Midbrain (tissue), 1 donor: ENCODE measurements at places on chromosomes 3 and 15.

DNA sequence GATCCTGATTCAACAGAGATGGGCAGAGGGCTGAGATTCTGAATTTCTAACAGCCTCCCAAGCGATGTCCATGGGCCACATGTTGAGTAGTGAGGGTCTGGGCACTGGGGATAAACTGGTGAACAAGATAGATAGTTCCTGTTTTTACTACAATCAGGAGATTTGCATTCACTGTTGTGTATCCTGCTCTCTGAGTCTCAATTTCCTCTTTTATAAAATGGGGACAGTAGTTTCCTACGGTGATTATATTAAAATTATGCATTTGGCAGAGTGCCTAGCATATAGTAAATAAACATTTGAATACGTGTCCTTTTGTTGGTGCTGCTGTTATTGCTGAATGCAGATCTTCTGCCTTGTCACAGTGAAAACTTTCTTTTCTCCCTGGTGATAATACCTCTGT, 102.5 kb downstream of the MYH15 start:
- no peak for DNase-seq

DNA sequence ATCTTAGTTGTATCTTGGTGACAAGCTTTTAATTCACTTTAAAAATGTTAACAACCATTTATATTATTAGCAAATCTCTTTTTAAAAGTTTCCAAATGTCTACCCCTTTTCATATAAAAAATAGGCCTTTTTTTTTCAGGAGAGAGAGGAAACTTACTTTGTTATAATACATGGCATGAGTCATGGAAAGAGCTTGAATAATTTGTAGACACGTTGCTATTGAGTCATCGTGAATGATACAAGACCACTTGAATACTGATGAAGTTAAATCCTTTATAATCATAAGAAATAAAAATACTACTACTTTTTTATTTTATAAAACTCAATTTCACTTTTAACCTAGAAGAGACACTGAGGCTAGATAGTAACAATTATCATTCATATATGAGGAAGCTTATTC, 70.3 kb upstream of the BBX start:
- DNase-seq, result no peak

- no peak for DNase-seq
Observed at GRCh38 chr3:13513051-13513912, 33.2 kb downstream of the HDAC11 start.

DNA sequence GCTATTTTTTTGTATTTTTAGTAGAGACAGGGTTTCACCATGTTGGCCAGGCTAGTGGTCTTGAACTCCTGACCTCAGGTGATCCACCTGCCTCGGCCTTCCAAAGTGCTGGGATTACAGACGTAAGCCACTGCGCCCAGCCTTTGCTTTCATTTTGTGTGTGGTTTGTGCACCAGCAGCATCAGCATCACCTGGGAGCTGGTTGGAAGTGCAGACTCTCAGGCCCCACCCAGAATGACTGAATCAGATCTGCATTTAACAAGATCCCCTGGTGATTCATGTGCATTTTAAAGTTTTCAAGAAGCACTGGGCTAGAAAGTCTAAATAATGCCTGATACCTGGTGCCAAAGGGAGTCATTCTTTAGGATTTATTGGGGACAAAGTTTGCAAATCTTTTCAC, 73.4 kb upstream of the BNIP2 start:
- no peak for DNase-seq

DNA sequence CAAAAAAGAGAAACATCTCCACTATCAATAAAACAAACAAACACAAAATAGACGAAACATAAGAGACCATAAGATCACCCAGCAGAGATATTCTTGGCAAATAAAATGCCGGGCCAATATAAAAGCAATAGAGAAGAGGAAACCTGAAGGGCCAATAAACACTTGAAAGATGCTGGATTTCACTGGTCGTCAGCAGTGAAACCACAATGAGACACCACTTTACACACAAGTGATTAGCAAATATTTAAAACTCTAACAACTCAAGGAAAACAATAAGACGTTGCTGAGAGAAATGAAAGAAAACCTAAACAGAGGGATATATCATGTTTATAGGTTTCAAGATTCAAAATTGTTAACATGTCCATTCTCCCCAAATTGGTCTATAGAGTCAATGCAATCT, 148.5 kb downstream of the WDR76 start:
- no peak for DNase-seq

DNA sequence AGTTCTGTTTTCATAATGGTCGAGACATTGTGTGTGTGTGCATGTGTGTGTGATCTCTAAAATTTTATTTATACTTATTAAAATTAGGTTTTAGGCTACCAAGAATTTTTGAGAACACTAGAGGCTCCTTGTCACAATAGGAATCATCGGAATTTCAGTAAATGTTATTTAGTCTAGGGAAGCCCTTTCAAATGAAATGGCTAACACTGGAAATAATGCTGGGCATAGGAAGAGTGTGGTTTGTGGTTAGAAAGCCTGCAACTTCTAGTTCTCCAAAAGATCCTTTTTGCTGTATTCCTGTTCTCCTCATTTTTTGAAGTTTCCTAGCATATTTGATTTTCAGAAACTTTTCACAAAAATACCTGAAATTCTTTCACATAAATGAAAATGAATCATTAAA, 92.5 kb upstream of the MBNL1 start:
- no peak for DNase-seq

DNA sequence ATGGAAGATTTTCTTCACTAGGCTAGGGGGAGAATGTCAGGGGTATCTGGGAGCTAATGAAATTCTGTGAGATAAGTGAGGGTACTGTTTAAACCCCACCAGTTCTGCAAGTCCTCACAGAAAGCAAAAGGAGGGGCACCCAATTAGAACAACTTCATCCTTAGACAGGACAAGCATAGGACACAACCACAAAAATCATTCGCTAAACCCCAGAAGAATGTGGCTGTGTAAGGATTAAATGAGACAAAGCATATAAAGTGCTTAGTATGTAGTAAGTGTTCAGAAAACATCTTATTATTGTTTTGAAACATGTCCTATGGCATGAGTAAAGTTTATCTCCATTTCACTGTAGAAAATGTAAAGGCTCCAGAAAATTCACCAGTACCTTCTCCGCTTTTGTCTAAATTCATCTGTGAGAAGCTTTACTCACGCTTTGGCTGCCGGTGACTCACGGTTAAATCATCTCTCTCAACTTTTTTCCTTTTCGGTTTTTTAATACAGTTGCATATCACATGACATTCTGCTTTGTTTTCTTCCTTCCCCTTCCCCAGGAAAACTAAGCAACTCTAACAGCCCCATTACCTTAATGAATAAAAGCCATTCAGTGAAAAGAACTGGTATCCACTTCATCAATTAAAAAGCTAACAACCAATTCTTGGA, 1.7 kb downstream of the CLRN1 start:
- no peak for DNase-seq

GRCh38 chr3:149042789-149043386, 43.4 kb downstream of the HLTF start:
- DNase-seq, result no peak
